ENCODE measurements at places on chromosomes 4 and X. TPM values are rescaled to one million over a fixed set of nuclear protein-coding genes. Genes with fewer than 3 reads are reported as not detected.

DNA sequence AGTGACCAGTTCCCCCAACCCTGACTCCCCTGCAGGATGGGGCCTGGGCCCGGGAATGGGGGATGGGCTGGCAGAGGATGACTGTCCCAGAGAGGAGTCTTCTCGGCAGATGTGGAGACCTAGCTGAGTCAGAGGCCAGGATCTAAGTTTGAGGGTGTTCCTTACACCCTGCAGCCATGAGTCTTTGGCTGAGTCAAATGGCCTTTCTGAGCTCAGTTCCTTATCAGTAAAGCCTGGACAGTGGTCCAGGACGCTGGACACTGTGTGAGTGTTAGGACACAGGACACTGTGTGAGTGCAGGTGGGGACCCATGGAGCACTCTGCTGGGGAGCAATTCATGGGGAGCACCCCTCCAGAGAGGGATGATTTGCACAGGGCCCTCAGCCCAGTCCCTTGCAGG lies 5.0 kb downstream of the IL9R start:
- no peak for DNase-seq

GRCh38 chrX:74272230-74272629 lies 31.8 kb upstream of the ZCCHC13 start:
- no peak for DNase-seq

- no peak for DNase-seq
These were observed 19.0 kb downstream of the FHL1 start for GRCh38 chrX:136166221-136166855.

GRCh38 chr4:165799384-165799815 lies 73.6 kb upstream of the TLL1 start:
- no peak for DNase-seq

GRCh38 chrX:72037601-72038000 lies 94.1 kb downstream of the RTL5 start:
- no peak for DNase-seq

GRCh38 chrX:9772943-9773342 lies 7.3 kb upstream of the GPR143 start:
- no peak for DNase-seq

DNA sequence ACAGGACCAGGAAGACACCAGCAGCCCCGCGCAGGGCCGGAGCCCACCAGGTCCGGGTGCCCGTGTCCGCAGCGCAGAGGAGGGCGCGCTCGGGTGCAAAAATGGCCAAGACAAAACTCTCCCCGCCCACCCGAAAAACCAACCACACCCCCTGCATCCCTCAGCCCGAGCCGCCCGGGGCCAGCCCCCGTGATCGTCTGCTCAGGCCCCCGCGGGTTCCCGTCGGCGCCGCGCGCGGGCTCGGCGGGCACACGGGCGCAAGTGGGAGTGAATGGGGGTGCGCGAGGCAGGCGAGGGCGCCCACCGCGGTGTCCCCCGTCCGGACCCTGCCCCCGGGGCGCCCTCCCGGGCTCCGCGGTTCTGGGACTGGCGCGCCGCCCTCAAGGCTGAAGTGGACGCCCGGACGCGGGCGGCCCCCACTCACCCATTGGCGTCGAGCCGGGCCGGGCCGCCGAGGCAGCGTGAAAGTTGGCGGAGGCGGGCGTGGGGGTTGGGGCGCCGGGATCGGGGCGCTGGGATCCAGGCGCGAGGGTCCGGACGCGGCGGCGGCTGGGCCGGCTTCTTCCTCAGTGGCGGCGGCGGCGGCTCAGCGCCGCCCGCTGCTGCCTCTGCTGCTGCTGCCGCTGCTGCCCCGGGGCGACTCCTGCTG lies 393 bp downstream of the SH3KBP1 start:
- DNase-seq: no peak

GRCh38 chr4:151862766-151863165 lies 102.0 kb upstream of the GATB start:
- DNase-seq: no peak

GRCh38 chr4:38832206-38832605 lies 24.4 kb downstream of the TLR6 start:
- no peak for DNase-seq

- DNase-seq: no peak
These were observed 11.5 kb downstream of the STK26 start for GRCh38 chrX:132034648-132035047.

DNA sequence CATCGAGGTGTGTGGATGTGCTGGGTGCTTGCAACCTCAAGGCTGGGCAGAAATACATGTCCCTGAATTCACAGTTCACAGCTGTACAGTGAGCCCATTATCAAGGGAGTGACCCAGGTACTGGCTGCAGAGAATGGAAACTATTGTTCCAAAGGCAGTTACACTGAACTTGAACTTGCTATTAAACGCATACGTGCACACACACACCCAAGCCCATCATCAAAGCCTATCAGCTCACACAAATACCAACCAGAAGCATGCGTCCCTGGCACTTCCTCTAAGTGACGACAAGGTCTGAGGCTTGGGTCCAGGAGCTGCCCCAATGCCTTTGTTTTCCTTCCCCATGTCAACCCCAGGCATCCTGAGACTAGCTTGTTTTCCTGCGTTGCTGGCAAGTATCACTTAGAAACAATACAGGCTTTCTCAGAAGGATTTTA lies 88.6 kb downstream of the IRF2 start:
- no peak for DNase-seq

DNA sequence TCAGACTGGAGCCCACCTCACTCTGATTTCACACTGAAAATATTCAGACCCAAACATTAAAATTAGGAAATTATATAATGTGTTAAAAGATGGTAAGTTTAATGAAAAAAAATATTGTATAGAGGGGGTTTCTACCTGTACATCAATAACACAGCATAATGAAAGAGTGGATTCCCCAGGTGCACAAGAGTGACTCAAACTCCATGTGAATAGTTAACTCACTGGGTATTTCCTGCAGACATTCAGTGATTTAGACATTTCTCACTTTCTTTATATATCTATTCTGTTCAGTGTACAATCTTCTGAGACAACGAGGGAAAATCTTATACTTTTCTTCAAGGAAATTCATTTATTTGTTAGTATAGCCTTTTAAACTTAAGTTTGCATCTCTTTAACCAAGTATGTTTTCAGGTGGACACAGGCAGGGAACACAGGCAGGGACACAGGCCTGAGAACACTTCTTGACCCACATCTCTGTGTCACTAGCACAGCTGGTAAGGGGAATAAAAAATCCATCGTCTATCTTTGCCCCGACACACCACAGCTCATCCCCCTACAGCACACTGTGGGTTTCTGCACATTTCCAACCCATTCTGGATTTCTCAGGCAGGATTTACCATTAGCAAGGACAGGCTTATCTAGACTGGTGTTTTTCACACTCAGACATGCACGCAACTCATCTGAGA lies 525.5 kb upstream of the BOD1L1 start:
- no peak for DNase-seq

GRCh38 chr4:47071901-47072341 lies 40.6 kb downstream of the GABRB1 start:
- DNase-seq: no peak

DNA sequence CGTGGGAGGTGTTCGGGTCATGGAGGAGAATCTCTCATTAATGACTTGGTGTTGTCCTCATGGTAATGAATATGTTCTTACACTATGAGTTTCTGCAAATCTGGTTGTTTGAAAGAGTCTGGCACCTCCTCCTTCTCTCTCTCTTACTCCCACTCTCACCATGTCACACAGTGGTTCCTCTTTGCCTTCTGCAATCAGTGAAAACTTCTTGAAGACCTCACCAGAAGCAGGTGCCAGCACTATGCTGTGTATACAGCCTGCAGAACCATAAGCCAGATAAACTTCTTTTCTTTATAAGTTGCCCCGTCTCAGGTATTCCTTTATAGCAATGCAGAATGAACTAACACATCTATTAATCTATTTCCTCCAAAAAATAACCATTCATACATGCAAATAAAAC lies 275.0 kb downstream of the ANTXR2 start:
- no peak for DNase-seq

- DNase-seq: no peak
These were observed 109.2 kb upstream of the LIMCH1 start for GRCh38 chr4:41428601-41429279.

GRCh38 chr4:184473499-184474262 lies 669 bp downstream of the IRF2 start:
- DNase-seq: no peak

DNA sequence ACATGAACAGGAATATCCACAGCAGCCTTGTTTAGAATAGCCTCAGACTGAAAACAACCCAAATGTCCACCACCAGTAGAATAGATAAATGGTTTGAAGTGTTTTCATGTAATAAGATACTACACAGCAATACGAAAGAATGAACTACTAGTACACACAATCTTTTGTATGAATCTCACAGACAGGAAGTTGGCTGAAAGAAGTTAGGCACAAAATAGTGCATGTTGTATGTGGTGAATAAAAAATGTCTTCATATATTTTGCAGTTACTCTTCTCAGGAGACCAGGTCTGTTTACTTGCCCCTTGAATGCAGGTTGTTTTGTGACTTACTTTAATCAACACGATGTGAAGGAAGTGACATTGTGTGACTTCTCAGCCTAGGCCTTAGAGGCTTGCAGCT lies 75.9 kb upstream of the LEF1 start:
- DNase-seq: no peak

DNA sequence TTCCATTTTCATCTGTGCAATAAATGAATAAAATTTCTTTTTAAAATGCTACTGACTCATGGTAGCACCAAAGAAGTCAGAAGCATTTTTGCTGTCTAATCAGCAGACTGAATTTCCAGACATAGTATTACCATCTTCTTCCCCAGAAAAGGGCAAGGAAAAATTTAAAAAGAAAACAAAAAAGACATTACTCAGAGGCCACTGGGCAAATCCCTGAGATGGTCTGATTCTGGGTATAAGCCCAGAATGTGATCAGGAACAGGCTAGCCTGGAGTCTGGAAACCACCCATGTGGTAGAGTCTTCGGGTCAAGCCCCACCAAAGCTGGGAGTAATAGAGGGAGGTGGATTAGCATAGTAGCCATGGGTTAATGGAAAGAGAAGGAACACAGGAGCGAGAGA lies 342.8 kb downstream of the FBXW7 start:
- no peak for DNase-seq

GRCh38 chr4:111934314-111934713 lies 210.9 kb upstream of the FAM241A start:
- DNase-seq: no peak

GRCh38 chr4:149512501-149512900 lies 303.1 kb downstream of the IQCM start:
- DNase-seq: no peak

DNA sequence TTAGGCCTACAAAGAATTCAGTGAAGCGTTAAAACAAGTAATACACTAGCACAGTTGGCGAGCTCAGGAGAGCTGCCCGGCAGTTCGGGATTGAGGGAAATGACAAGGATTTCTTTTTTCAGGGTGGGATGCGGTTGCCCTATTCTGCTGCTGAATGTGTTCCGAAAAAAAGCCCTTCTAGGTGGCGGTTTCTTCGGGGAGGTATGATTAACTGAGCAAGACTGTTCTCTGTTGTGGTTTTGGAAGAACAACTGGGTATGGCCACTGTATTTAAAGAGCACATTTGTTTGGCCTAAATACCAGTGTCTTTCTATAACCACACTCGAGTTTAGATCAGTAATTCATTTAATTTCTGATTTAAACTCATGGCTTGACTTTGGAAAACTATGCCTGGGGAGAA lies 459.7 kb upstream of the FAT1 start:
- DNase-seq: no peak

DNA sequence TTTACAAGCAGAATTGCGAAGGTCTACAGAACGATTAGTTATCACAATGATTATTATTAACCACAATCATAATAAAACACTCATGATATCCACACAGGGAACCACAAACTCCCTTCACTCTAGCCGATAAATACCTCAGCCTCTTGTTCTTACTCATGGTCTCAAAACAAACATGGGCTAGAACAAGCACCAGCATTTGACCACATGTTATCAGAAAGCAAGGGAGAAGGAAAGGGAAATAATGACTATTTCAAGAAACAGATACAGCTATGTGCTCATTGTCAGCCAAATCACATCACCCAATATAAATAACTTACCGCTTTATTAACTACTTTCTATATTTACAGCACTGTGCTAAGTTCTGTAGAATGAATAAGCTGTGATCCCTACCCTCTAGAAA lies 663.2 kb upstream of the HTR2C start:
- no peak for DNase-seq

GRCh38 chr4:26319949-26320537 lies 771 bp upstream of the RBPJ start:
- no peak for DNase-seq

DNA sequence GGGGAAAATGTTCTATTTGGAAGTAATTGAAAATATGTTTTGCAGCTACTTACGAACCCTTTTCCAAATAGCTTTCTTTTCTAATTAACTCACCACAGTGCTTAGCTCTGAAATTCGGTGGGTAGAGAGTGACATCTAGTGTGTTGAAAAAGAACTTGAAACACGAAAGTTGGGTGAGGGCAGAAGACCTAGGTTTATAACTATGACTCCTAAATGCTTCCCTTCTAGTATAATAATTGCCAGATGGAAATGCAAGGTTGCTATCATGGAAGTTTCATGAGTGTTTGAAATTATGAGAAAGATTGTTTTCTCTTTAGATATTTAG lies 77.3 kb upstream of the NOCT start:
- no peak for DNase-seq

DNA sequence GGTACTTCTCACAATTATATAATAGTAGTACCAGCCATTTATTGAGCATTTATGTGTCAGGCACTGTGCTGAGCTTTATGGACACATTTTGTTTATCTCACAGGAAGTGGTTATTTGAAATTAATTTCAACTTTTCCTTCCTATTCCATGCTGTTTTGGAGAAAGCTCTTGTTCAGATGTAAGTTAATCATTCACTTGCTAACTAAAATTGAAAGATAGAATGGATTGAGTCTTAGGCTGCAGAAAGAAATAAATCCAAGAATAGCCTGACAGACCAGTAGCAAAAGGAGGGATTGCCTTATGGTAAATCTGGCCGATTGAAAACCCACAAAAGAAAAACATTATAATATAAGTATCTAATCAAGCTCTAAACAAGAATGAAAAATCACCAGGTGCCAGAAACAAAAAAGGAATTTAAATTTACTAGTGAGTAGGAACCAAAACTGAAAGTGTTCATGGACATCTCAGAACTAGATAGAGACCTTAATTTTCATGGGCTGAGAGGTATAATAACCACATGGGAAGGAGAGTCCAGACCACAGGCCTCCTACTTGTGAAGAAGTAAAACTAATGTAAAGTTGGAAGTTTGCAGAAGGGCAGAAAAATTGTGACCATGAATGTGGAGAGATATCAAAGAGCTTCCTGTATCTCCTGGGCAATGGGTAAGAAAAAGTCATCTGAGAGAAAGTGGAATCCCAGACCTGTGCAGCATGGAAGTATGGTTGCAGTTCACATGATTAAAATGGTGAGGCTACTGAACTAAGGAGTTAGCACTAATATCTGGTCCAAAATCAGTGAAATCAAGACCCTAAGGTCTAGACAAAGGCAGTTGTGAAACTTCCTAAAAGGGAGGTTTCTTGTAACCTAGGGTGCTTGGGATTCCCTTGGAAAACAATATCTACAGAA lies 38.0 kb downstream of the RADX start:
- no peak for DNase-seq

The ATG4A gene
- total RNA-seq: 8.4 TPM

The TSPAN6 gene
- total RNA-seq: 32.1 TPM

The PLP1 gene
- 9.4 TPM for total RNA-seq

The GPM6B gene
- 418 TPM for total RNA-seq

The CCKAR gene
- total RNA-seq: not detected

The ERCC6L gene
- total RNA-seq: 0.62 TPM

The COX7B gene
- total RNA-seq: 116 TPM

The FOXO4 gene
- total RNA-seq: 5.8 TPM

The DDIT4L gene
- total RNA-seq: 0.16 TPM

The TNIP3 gene
- total RNA-seq: 0.47 TPM

The ARSJ gene
- 0.31 TPM for total RNA-seq

The UCP1 gene
- not detected for total RNA-seq

The COL25A1 gene
- 6.4 TPM for total RNA-seq

The PHEX gene
- 1.7 TPM for total RNA-seq

Data from occipital lobe (tissue), 3 donors.